ENCODE measurements at places on chromosomes 5 and 9.

DNA sequence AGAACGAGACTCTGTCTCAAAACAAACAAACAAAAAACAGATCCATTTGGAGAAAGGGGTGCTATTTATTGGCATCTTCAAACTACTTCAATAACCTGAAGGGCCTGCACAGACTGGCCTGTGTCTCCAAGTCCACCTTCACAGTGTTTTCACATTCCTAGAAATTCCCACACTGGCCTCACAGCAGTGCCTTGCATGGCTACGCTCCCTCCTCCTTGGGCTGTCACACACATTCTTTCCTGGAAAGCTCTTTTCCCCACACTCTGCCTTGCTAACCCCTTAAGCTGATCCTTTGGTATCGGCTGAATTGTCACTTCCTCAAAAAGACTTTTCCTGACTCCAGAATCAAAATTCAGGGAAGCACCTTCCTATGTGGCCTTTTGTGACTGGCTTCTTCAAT is 19.8 kb downstream of the FAM151B start:
- no peak for DNase-seq

GRCh38 chr5:65364907-65365306 is 116.8 kb downstream of the ADAMTS6 start:
- no peak for DNase-seq

DNA sequence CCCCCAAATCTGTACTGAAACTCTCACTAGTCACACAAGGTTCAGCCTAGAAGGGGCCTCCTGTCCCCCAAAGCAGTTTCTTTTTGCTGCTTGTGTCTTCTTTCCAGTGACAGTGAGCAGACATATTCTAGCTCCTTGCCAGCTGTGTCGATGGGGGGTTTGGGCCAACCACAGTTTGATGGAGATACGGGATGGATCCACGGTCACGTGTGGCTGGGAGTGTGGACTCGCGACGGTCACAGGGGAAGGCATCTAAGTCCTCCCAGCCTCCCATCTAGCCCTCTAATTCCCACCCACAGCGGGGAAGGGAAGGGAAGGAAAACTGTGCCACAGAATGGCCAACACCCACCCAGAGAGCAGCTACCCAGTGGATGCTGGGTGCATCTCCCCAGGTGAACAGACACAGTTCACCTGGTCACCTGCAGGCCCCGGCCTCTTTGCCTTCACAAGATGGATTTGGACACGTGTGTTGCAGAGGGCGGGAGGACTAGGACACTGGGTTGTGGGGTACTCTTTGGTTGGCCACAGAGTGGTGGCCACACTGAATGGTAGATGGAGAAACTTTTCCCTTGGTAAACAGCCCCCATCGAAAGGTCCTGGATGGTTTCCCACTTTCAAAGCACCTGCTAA is 54.4 kb downstream of the CRB2 start:
- no peak for DNase-seq

GRCh38 chr5:3220638-3221288 is 374.9 kb upstream of the IRX1 start:
- no peak for DNase-seq

DNA sequence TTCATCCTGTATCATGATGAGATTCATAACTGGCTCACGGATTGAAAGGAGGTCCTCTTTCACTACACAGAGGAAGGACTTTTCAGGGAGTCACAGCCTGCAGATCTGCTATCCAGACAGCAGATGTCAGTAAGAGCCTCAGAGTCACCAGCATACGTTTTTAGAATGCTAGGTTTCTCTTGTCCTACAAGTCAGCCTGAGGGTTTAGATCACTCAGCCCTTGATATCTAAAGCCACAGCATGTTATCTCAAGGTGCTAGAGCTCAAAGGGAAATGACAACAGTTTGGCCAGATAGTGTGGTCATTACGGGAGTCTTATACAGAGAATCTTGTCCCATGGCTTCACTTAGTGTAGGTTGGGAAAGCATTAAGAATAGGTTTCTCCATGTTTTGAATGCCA is 30.9 kb upstream of the SLC46A2 start:
- no peak for DNase-seq

DNA sequence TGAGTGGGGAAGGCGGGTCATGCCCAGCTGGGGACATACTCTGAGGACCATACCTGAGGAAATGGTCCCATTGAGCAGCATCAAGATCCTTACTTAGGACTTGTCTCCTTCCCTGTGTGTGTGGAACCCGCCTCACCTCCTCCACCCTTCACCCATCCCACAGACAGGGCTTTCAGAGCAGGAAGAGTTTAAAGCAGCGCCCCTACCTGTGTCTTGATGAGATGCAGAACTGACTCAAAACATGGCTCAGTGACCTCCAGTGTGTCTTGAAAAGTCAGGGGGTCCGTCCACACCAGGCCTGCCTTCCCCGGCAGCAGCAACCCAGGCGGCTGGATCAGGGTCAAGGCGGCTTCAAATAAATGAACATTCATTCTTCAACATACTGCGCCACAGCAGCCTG is 38.4 kb downstream of the PLAC8L1 start:
- DNase-seq = no peak

DNA sequence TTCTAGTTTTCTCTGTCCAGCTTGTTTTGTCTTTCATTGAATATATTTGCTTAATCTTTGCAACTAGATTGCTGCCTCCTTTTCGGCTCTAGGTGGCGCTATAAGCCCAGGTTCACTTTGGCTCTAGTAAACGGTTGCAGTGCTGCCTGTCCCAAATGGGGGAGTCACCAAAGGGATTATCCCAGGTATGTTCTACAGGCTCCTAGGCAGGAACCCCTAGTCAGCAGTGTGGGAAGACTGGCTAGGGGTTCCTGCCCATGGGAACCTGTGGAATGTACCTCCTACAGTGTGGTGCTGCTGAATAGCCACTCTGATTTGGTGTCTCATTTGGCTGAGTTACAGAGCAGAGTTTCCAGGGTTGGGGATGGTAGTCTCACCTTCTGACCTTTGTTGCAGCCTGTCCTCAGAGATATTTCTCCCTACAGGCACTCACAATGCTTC is 85.2 kb downstream of the ARSB start:
- no peak for DNase-seq

- no peak for DNase-seq
These were observed 214.4 kb upstream of the ACTBL2 start for GRCh38 chr5:57696825-57697570.

GRCh38 chr9:129198319-129199043 is 20.4 kb upstream of the IER5L start:
- no peak for DNase-seq

GRCh38 chr5:125412561-125413495 is 666.4 kb upstream of the ZNF608 start:
- DNase-seq = no peak

- DNase-seq = no peak
These were observed 1314.1 kb upstream of the C9orf72 start for GRCh38 chr9:28887188-28887884.

GRCh38 chr5:11363631-11364178 is 540.5 kb downstream of the CTNND2 start:
- DNase-seq = no peak

DNA sequence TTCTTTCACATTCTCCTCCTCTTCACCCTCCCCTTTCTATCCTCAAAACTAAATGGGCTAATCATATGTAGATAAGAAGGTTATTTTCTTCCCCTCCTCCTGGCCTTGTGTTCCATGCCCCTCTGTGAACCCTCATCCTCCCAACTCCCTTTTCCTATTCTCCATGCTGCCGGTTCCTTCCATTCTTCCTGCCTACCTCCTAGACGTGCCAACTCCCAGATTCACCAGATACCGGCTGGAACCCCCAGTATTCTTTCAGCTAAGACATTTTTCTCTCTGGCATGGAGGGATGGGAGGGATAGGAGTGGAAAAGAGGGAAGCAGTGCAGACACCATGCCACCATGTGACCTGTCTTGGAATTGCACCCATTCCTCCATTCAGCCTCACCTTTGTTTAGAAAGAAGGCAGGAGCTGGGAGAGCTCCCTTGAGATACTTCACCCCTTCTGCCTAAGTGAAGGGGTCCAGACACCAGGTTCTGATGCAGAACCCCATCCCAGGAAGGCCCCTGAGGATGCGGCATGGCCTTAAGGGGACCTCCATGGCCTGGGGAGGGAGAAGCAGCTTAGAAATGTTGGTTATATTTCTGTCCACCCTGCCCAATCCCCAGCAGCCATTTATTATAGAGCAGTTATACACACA is 4.8 kb downstream of the DNAJB5 start:
- no peak for DNase-seq

DNA sequence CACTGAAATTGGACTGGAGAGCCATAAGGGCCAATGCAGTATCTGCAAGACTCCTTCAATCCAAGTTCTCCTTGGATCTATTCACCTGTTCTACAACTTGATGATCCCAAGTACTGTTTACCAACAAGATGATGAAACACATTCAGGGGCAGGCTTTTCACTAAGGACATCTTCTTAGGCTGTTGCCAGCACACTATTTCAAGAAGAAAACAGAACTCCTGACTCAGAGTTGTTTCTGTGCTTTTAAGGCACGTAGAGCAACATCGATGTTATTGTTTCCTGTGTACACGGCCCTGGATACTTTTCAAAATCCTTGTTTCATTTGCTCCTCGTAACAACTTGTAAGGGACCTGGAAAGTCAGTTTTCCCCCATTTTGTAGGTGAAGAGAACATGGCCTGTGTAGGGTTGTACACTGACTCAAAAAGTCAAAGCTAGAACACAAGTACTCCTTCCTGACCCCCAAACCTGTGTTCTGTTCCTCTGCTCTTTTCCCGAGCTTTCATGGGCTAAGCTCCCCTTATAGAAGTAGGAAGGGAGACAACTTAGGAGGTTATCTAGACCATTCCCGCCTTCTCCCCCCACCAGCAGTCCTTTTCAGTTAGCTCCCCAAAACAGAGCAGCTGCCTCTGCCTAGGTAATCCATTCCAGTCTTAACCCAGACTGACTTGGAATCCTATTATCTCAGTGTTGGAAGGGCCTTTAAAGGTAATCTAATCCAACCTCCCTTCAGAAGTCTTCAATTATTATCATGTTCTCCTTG is 5.2 kb upstream of the MGAT1 start:
- DNase-seq = no peak

DNA sequence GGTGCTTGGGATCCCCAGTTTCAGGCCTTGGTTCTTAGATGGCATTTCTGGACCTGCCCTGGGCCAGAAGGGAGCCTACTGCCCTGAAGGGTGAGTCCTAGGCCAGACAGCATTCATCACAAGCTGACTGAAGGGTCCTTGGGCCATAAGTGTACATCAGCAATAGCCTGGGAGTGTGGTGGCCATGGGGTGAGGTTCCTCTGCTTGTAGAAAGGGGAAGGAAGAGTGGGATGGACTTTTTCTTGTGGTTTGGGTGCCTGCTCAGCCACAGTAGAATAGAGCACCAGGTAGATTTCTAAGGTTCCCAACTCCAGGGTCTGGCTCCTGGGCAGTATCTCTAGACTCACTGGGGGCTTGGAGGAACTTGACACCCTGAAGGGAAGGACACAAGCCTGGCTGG is 95.2 kb upstream of the PHF24 start:
- no peak for DNase-seq

DNA sequence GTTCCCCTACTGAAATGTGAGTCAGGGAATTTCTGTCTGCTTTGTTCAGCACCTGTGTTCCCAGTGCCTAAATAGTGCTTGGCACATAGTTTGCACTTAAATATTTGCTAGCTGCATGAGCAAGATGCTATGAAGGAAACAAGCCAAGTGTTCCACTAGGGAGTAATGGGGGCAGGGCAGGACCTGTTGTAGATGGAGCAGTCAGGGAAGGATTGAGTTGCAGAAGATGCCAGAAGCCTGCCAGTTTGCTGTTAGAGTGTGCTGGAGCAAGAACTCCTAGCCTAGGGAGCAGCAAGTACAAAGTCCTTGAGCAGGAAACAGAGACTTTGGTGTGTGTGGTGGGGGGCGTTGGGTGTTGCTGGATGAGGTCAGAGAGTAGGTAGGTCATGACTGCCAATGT is 87.5 kb downstream of the DAB2IP start:
- DNase-seq = no peak

- DNase-seq = no peak
These were observed 176.1 kb upstream of the RASEF start for GRCh38 chr9:83238871-83239640.

DNA sequence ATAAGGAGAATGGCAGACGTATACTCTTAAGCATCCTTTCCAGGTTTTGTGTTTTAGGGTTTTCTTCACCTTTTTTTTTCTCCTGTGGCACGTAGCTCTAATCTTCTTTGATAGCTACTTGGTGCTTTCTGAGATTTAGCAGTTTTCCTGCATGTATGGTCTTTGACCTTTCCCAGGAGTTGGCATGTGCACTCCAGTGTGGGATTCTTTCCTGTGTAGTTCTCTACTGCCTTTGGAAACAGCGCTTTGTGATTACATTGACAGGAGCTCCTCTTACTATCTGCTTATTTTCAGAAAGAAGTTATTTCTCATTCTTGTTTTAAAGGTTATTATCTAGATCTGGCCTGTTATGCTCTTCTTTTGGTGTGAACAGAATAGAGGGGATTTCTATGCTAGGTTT is 65.5 kb downstream of the UNC13B start:
- DNase-seq = no peak

DNA sequence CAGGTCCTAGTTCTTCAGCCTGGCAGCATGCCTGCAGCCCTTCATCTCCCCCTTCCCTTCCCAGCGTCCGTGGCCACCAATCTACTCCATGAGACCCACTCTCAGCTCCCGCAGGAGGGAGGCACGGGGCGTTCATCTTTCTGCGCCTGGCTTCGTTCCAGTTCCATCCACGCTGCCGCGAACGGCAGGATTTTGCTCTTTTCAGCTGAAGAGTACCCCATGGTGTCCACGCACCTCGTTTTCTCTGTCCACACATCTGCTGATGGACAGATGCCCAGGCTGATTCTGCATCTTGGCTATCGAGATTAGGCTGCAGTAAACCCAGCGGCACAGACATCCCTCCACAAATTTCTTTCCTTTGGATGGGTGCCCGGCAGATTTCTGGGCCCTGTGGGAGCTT is 30.5 kb upstream of the NKD2 start:
- no peak for DNase-seq

DNA sequence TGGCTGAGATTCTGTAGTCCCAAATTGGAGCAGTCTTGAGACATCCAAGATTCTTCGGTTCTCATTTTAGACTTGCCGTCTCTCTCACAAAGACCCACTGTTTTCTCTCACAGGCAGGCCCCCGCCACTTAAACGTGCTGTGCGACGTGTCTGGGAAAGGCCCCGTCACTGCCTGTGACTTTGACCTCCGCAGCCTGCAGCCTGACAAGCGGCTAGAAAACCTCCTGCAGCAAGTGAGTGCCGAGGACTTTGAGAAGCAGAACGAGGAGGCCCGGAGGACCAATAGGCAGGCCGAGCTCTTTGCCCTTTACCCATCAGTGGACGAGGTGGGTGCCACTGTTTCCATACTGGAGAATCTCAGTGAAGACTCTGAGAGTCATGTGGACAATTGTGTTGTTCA is 97.2 kb downstream of the DOCK8 start:
- no peak for DNase-seq
